ENCODE measurements at places on chromosomes 2 and 18.

- DNase-seq = no peak
Observed at GRCh38 chr18:64398320-64398719, 249.4 kb upstream of the LINC00305 start.

GRCh38 chr2:151091583-151091982 lies 170.1 kb downstream of the RBM43 start:
- no peak for DNase-seq

DNA sequence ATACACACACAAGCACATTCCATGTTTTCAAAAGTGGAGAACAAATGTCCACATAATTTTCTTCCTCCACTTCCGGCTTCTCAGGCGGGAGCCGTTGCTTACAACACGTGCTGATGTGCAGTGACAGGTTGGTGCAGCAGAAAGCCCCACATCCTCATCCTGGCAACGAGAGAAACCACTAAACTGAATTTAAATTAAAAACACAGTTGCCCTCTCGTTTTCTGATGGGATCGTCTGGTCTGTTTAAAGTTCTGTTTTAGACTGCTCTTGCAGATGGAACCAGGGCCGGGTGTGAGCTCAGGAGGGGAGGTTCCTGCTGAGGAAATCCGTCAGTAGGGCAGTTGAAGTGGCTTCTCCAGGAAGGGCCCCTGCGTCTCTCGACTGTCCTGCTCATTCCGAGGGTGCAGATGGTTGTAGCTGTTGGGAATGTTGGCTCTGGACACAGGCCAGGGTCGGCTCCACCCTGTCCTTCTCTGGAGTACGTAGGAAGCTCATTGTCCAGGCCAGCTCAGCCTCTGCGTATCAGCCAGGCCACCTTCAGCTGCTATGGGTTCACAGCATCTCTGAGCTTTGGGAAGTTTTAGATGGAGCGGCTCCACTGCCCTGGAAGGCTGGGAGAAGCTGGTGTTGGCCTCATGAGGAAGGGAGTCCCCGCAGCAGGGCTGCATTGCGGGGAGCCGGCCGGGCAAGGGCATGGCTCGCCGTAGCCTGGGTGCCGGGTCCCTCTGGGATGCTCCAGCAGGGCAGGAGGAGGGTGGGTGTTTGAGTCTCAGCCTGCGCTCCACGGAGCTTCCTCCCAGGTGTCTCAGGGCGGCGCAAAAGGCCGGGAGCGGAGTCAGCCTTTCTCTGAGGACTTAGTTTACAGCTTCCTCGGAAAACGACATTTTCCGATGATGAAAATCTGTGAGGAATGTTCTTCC lies 58.3 kb downstream of the NFATC1 start:
- DNase-seq = no peak

- DNase-seq = no peak
Observed at GRCh38 chr18:512957-513356, 12.5 kb upstream of the COLEC12 start.

DNA sequence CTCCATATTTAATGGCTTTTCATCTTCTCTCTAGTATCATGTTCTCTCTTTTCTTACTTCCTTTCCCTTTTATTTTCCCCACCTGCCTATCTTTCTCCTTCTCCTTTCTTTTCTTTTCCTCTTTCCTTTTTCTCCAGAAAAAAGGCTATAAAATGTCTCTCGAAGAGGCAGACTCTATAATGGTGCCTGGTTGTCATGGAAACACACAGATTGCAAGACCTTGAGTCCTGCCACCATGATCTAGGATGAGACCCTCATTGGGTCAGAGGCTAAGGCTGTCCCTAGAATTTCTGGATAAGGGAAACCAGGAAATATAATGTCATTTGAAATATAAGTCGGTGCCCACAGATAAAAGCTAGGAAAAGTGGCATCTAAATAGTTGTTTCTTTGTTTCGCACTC lies 36.5 kb upstream of the LHCGR start:
- no peak for DNase-seq

GRCh38 chr2:61993422-61994024 lies 88.0 kb downstream of the COMMD1 start:
- DNase-seq = no peak
